Type B pancreatic cell (in vitro differentiated cells): ENCODE measurements at places on chromosomes 5 and 9. TPM values are rescaled to one million over a fixed set of nuclear protein-coding genes. Genes with fewer than 3 reads are reported as not detected.

The C8G gene
- total RNA-seq: 2.8 and 4.1 TPM in 2 replicates

- DNase-seq: no peak
Observed at GRCh38 chr9:14318361-14318760, 4.4 kb upstream of the NFIB start.

- no peak for DNase-seq
Observed at GRCh38 chr5:28648108-28648507, 1609.7 kb upstream of the CDH9 start.

DNA sequence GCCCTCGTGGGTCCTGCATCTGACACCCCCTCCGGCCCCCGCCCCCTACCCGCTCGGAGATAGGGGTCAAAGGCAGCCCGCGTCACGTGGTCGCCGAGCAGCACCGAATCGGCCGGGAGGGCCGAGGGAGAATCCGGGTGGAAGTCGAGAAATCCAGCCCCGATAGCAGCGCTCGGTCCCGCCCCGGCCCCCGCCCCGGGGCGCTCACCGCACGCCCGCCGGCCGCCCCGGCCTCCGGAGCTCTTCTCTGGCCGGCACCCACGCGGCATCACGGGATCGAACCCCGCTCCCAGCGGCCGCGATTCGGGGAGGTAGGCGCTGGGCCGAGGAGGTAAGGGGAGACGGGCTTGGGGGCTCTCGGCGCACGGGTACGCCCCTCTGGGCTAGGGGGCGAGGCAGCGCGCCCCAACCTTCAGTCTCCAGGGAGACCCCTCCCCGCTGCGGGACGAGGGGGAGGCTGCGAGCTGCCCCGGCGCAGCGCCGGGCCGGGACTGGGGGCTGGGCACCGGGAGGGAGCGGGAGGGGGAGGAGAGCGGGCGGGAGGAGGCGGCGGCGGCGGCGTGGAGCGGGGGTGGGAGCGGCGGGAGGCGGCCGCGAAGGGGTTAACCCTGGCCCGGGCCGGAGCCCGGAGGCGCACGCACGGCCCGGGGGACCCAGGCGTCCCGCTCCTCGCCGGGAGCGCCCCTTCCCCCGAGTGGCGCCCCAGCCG lies 22.1 kb upstream of the NDST1 start:
- DNase-seq: peak; percentile 88

GRCh38 chr9:134320126-134320867 lies 6.0 kb upstream of the RXRA start:
- DNase-seq: no peak

DNA sequence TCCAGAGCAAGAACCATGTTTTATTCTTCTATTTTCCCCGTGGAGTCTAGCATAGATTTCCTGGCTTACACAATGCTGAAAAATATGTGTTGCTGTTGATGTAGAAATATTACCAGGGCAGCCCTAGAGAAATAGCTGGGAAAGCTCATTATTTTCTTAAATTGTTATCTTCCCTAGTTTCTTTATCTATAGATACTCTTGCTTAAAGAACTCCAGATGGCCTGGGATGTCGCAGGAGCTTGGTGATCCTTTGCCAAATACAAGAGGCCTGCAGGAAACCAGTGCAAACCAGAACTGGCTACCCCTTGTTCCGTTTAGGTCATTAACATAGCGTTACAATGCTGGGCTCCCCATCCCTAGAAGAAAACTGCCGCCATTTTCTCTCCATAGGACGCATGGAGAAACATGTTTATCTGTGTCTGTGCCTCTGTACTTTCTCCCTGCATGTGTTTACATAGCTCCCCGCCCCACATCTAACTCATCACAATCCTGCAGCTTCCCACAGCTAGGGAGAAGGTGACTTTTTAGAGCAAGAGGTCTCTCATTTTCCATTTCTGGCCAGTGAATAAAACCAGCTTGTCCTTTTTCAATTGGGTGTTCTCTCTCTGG lies 6.4 kb downstream of the PRLR start:
- no peak for DNase-seq
